Activated naive CD8-positive, alpha-beta T cell treated with anti-CD3 and anti-CD28 coated beads, Interleukin-2, amount 50 U/mL, for 24 hours (primary cell): ENCODE measurements at places on chromosomes 6 and 20.

- DNase-seq, result no peak
Observed at GRCh38 chr20:24275946-24276705, 193.3 kb upstream of the SYNDIG1 start.

DNA sequence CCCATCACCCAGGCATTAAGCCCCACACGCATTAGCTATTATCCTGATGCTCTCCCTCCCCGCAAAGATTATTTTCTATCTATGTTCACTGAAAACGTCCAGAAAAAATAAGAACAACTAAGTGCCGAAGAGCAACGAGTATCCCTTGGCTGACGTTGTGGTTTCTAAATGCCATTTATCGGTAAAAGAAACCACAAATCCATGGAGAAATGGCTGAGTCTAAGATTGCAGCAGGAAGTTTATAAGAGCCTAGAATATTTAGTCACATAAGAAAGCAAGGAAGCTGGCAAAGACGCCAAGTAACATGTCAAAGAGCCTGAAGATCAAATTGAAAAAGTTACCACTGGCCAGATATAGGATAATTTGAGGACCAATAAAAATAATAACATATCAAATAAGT, 18.1 kb upstream of the NOX3 start:
- no peak for DNase-seq

GRCh38 chr6:161417717-161418462, 144.0 kb upstream of the AGPAT4 start:
- no peak for DNase-seq

GRCh38 chr6:17042422-17043147, 59.3 kb upstream of the STMND1 start:
- no peak for DNase-seq

DNA sequence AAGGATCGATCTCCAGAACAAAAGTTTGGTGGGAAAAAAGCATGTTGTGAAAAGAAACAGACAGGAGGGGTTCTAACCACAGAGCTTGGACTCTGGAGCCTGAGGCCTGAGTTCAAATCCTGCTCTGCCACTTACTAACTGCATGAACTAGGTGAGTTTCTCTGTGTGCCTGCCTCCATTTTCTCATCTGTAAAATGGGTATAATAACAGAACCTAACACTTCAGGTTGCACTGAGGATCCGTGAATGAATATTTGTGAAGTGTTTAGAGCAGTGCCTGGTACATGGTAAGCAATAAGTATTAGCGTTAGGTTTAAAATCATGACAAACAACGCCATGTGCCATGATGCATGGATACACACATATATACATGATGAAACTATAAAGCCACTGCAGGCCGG, 36.6 kb downstream of the TTLL9 start:
- no peak for DNase-seq

- no peak for DNase-seq
Observed at GRCh38 chr6:25401711-25402110, 122.5 kb downstream of the CARMIL1 start.

DNA sequence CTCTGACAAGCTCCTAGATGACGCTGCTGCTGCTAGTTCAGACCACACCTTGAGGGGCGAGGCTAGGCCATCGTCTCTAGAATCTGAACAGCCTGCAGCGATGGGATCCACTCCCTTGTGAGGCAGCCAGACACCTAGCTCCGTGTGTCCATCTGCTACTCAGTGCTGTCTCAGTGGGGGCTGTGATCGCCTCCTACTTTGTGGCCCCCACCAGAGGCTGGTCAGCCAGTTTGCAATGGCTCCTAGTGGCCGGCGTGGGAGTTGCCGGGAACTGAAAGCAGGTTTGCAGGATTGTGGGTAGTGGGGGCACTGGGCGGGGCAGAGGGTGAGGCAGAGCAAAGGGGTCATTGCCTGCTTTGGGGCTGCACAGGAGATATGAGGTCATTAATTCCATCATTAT, 2.8 kb downstream of the CCN5 start:
- no peak for DNase-seq

GRCh38 chr6:76861403-76861802, 601.9 kb downstream of the HTR1B start:
- DNase-seq, result no peak

DNA sequence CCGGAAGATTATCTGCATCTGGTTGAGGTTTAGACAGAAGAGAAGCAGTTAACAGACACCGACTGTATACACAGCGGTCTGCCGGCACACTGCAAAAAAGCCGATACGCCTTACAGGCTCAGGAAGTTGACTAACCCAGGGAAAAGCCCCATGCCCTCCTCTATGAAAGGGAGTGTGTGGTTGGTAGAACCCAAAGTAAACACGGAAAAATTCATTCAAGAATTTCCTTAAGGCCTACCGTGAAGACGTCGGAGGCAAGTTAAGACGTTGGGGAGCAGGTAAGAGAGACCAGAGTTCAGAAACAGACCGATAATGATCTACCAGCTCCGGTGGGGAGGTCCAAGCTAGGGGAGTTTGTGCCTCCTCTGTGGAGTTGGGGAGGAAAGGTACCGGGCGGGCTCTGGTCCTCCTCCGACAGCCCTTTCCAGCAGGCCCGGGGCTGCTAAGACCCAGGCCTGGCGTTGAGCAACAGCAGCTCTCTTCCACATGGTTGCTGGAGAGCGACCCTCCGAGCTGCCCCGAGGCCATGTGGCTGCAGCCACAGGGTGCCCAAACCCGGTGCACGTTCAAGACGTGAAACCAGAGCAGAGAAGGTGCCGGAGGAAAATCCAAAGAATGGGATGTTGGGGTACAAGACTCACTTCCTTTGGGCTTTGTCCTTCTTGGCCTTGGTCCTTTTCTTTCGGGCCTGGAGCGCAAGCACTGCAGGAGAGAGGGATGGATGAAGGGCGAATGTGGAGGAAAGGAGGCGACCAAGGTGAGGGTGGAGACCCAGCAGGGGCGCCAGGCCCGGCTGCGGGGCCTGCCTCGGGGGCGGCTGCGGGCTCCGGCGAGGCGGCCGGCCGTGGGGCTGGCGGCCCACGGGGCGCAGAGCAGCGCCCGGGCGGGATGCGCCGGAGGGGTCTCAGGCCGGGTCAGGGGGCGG, 809 bp downstream of the SRPK1 start:
- DNase-seq, result peak; percentile 55

DNA sequence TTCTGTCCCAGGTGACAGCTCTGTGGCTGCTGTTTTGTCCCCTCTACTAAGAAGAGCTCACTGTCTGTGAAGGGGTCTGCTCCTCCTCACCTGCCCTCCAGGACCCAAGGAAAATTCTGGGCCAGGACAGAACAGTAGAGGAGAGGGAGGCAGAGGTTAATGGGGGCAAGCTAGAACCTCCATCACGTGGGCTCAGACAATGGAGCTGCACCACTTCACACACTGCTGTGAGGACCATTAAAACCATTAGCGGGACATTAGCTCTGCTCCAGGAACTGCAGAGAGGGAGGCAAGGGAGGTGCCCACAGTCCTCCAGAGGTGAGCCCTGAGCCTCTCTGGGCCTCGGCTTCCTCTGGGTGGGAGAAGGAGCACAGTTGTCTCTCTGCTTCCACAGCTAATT, 78.4 kb downstream of the NOL4L start:
- DNase-seq, result no peak

GRCh38 chr6:14660806-14661579, 543.4 kb downstream of the CD83 start:
- peak; percentile 38 for DNase-seq

DNA sequence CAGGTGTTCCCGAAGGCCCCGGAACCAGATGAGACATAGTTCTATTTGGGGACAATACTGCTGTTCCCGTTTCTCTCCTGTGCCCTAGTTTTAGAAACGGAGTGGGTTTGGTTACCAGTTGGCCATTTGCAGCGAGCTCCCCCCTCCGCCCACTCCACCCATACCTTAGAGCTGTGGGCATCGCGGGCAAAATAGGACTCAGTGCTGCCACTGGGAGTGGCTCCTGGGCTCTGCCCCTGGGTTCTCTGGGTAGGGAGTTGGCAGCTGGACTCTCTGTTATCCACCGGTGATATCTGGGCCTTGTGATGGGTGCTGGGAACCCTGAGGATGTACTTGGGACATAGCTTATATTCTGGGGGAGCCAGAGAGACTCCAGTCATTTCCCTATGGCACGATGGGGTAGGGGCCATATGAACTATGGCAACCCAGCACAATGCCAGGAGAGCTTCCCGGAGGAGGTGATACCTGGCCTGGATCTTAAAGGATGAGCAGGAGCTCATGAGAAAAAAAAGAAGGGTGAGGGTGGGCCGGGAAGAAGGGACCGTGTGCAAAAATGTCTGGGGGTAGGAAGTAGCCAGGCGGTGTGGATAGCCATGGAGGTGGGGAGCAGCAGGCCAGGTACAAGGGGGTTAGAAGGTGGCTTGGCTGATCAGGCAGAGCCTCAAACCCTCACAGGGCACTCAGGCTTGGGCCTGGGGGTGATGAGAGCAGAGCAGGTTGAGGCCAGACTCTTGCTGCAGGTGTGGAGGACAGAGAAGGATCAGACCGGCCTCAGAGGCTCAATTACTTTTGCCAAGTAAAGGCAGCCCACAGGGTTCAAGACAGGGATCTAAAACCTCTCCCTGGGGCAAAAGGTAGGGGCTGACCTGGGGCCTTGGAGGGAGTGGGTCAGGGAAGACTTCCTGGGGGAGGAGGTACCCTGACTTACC, 9.6 kb downstream of the SRC start:
- no peak for DNase-seq

DNA sequence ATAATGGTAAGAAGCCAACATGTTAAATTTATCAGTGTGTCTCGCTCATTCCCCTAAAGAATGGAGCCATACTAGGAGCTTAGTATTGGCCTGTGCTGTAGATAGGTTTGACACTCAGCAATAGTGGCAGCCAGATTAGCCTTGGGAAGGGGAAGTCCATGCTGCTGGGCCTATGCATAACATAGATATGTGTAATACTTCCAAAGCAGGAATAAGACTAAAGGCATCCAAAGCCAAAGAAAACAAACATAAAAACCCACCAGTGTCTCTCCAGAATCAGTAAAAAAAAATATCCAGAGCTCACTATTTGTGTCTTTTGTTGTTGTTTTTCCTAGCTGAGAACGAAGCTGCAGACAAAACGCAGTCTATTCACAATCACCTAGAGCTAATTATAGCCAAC, 104.2 kb upstream of the STXBP5 start:
- DNase-seq, result no peak

GRCh38 chr6:156599366-156599765, 177.8 kb upstream of the ARID1B start:
- DNase-seq, result no peak

- DNase-seq, result no peak
Observed at GRCh38 chr6:92132457-92132856, 1286.9 kb downstream of the EPHA7 start.

DNA sequence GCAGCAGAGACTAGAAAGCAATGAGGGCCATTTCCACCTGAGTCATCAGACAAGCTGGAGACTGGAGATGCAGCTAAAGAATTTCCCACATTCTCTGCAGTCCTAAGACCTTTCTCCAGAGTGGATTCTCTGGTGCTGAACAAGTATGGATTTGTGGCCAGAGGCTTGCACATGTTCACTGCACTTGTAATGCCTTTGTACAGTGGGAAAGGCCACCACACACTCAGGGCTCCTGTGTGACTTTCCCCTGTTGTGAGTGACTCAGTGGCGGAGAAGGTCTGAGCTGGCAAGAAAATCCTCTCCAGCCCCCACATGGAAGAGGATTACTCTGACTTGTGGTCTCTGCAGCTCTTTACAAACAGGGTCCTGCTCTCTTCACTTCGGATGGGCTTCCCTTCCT, 192.3 kb downstream of the C6orf118 start:
- no peak for DNase-seq

DNA sequence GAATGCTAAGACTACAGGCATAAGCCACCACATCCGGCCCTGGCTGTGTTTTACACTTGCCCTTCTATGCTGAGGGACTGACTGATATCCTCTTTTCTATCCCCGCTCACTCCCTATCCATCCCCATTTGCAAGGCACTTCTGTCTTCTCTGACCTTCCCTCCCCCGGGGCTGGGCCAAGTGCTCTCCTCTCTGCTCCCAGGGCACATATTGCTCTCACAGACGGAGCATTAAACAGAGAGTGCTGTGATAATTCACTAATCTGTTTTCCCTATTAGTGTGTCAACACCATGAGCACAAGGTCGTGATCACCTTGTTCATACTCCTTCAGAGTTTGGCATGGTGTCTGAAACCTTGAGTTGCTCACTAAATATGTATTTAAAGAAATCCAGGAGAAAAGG, 9.0 kb upstream of the SLC2A12 start:
- DNase-seq, result no peak

DNA sequence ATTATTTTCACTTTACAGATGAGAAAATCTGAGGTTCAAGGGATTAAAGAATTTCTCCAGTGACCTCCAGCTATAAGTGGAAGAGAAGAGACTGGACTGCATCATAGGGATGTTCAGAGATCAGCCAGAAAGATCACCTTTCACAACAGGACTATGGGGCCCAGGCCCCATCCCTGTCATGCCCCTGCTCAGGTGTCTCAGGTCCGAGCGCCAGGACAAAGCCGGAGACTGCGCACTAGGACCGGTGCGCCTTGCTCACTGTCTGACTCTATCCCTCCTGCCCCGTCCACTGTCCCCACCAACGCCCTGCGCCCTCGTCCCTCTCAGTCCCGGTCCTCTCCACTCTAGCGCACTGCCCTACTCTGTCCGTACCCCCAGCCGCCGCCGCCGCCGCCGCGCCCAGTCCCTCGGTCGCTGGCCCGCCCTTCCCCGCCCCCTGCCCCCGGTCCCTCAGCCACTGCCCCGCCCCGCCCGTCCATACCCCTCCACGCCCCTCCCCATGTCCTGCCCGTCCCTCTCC, 521 bp upstream of the RAD21L1 start:
- DNase-seq, result no peak

GRCh38 chr20:325889-326644, 715 bp downstream of the SOX12 start:
- DNase-seq, result peak; percentile 65

DNA sequence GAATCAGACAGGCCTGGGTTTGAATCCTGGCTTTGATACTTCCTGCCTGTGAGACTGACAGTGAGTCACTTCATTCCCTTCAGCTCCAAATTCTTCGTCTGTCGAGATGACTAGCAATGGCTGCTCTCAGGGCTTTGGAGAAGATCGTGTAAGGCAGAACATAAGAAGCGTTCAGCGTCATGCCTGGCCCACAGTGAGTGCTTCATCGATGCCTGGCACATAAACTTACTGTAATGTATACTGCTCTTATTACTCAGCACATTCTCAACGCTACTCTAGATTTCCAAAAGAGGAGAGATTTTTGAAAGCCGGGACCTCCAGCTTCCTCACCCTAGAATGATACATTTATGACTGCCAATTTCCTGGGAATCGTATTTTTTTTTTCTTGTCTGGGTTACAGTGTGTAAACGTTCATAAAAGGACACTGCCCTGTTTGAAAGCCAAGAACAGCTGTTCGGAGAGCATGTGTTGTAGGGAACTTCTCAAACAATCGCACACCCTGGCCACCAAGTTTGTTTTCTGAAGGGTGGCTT, 16.2 kb upstream of the BCAS1 start:
- DNase-seq, result no peak
